Left cardiac atrium (tissue), 4 donors: ENCODE measurements at places on chromosomes 3 and 15. TPM values are rescaled to one million over a fixed set of nuclear protein-coding genes. Genes with fewer than 3 reads are reported as not detected.

DNA sequence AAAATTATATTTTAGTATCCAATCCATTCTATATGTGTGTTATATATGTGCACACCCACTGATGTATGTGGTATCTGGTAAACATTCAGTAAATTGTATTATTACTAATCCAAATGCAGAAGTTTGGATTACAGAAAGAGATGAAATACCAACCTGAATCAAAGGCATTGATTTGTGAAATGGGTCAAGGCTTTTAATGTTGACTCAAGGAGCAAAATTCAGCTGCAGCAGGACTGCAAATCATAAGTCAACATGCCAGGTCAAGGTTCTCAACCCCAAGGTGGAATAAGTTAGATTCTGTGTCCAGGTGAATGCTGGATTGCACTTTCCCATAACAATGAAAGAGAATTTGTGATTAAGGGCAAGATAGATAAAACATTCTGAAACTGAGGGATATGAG is 190.7 kb downstream of the GAP43 start:
- no peak for DNase-seq

DNA sequence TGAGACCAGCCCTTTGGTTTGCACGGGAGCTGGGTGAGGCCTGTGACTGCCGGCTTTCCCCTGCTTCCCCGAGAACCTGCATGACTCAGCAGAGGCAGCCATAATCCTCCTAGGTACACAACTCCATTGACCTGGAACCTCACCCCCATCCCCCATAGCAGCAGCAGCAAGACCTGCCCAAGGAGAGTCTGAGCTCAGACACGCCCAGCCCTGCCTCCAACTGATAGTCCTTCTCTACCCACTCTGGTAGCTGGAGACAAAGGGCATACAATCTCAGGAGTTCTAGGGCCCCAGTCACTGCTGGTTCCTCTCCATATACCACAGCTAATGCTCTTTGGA is 141.0 kb upstream of the ARHGEF26 start:
- DNase-seq, result no peak

Gene SLC9C1
- total RNA-seq, result 1.4 TPM

Gene FETUB
- total RNA-seq, result not detected

GRCh38 chr3:71742621-71743020 is 11.0 kb upstream of the GPR27 start:
- DNase-seq, result no peak

DNA sequence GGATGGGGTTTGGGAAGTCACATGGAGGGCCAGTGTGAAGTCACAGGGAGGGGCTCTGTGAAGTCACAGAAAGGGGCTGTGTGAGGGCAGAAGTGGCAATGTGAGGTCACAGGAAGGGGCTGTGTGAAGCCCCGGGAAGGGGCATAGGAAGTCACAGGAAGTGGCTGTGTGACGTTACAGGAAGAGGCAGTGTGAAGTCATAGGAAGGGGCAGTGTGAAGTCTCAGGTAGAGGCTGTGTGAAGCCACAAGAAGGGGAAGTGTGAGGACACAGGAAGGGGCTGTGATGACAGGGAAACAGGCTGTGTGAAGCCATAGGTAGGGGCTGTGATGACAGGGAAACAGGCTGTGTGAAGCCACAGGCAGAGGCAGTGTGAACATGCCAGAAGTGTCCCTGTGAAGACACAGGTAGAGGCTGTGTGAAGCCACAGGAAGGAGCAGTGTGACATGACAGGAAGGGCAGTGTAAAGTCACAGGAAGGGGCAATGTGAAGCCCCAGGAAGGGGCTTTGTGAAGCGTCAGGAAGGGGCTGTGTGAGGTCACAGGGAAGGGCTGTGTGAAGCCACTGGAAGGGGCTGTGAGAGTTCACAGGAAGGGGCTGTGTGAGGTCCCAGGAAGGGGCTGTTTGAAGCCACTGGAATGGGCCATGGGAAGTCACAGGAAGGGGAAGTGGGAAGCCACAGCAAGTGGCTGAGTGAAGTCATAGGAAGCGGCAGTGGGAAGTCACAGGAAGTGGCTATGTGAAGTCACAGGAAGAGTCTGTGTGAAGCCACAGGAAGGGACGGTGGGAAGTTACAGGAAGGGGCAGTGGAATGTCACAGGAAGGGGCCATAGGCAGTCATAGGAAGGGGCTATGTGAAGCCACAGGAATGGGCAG is 37.1 kb downstream of the GASK1A start:
- no peak for DNase-seq

DNA sequence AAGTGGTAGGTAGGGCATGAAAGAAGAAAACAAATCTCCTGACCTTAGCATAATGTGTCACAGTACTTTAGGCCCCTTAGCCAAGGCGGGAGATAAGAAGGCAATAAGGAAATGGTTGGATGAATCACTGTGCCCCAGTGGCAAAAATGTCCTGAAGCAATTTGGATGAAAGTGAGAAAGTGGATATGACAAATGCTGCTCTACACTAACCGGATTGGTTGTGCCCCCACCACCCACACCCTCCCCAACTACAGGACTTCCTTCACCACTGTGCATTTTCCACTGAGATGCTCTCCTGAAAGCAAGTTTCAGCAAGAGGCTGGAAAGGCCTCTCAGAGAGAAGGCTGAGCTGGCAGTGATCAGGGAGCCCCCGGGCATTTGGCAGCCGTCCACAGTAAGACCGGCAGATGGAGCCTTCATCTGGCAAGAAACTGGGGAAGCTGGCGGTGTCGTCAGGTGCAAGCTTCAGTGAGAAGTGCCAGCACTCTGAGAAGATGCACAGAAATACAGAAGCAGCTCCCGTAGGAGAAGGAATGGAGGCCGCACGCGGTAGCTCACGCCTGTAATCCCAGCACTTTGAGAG is 63.8 kb downstream of the ATP1B3 start:
- DNase-seq, result no peak

DNA sequence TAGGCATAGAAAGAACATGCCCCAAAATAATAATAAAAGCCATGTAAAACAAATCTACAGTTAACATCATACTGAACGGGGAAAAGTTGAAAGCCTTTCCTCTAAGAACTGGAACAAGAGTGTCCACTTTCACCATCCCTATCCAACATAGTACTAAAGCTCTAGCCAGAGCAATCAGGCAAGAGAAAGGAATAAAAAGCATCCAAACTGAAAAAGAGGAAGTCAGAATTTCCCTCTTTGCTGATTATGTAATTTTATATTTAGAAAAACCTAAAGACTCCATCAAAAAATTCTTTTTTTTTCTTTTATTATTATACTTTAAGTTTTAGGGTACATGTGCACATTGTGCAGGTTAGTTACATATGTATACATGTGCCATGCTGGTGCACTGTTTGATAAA is 661.6 kb upstream of the CBLB start:
- no peak for DNase-seq

- DNase-seq, result no peak
Observed at GRCh38 chr15:60674704-60675395, 195.9 kb upstream of the ICE2 start.

- DNase-seq, result no peak
Observed at GRCh38 chr3:135736740-135737139, 228.8 kb upstream of the PPP2R3A start.

Gene C3orf52
- total RNA-seq, result 1.5 TPM

GRCh38 chr3:46383951-46384330 is 13.2 kb downstream of the CCR5 start:
- no peak for DNase-seq

- no peak for DNase-seq
Observed at GRCh38 chr3:60585918-60586317, 665.3 kb downstream of the FHIT start.

Gene SEMA7A
- total RNA-seq, result 1.8 TPM

Gene MOBP
- 0.10 TPM for total RNA-seq

DNA sequence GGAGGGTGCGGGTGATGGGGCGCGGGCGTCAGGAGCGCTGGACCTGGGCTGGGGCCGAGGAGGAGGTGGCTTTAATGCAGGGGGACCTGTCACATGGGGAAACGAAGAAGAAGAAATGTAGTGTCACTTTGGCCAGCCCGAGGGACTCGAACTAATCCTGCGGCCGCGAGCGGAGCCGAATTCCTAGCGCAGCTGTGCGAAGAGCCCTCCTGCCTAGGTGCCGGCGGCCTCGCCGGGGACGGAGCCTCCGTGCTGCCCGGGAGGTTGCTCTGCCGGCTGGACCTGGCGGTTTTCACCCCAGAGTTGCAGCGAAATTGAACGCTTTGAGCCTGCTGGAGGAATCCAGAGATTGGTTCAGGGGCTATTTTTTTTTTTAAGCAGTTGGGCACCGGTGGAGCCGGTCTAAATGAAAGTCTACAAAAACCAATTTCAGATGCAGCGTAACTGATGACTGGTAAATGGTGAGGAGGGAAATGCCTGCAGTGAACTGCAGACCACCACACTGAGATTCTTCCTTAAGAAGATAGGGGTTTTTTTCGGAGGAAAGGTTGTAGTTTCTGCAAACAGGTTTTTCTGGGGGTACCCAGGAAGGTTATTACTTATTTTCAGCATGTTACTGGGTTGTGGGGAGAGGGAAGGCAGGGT is 662 bp downstream of the TMEM108 start:
- peak; percentile 38 for DNase-seq

DNA sequence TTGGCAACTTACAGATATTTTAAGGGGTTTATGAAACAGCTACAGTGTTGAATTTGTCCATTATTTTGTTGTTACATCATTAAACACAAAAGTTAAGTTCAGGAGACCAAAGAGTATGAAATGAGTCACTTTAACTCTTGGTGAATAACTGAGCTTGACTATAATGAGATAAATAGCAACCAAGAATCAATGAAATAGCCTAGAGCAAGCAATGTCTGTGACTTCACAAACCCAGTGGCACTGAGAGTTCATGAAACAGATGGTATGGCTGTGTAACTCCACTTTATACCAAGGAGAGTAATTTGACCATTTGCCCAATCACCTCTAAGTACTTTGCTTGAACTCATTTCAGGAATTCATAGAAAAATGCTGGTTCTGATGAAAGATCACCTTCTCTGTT is 169.6 kb upstream of the GADL1 start:
- no peak for DNase-seq
